GM19239 (cell line): ENCODE measurements at places on chromosomes 7 and 10.

DNA sequence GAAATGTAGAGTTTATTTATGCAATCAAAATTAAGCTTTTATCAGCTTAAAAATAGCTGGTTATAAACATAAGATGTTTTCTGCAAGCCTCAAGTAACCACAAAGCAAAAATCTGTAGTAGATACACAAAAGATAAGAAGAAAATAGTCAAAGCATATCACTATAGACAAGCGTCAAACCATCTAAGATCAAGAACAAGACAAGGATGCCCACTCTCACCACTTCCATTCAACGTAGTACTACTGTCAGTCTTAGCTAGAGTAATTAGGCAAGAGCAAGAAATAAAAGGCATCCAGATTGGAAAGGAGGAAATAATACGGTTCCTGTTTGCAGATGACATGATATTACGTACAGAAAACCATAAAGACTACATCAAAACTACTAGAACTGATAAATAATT lies 17.5 kb upstream of the CYP2E1 start:
- no peak for DNase-seq

DNA sequence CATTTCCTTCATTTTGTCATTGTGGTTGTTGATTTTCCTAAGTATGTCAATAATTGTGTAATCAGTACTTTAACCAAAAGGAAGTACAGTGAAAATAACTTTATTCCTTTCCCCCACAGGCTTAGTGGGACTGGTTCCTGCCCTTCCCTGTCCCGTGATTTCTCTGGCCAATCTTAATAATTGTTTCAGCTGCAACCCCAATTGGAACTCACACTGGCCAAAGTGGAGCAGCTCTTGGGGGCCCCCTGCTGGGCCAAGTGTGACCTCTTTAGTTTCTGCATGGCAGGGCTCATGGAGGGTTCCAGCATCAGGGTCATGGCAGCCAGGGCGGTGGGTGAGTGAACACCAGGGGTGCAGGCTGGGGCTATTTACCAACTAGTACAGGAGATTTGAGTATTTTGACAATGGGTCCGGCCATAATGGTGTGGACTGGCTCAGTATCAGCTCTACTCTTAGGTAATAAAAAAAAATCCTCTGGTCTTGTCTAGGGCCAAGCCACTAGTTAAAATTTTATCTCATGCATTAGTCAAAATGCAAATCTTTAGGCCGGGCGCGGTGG lies 31.7 kb downstream of the CYCS start:
- DNase-seq = peak; percentile 56

GRCh38 chr10:27413831-27414348 lies 90.2 kb upstream of the RAB18 start:
- DNase-seq = no peak

- no peak for DNase-seq
Observed at GRCh38 chr7:3836855-3837254, 535.8 kb downstream of the SDK1 start.

DNA sequence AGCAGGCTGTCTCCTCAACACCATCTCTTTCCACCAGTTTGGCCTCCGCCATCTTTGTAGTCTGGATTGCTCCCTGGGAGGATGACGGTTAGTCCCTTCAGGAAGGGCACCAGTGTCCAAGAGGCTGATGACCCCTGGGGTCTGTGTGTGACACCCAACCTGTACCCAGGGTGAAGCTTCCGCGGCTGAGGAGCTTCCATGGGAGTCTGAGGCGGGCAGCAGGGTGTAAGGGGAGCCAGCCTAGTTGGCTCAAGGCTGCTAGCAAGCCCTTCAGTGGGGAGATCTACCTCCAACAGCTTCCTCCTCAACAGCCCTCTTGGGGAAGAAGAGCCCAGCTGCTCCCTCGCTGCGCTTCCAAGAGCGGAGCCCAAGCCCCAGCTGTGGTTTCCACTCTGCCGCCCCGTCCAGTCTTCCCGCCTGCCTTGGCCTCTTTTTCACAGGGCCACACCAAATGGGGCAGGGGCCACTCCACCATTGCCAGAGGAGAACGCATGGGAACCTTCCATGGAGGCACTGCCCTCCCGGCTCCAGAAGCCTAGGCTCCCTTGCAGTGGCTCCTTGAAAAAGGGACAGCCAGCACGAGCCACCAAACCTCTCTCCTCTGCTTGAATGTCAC lies 57.4 kb downstream of the TMEM209 start:
- no peak for DNase-seq

- DNase-seq = peak; percentile 37
Observed at GRCh38 chr7:150451097-150451793, 815 bp downstream of the GIMAP8 start.

- DNase-seq = no peak
Observed at GRCh38 chr10:133266056-133266795, 10.4 kb downstream of the ADAM8 start.

DNA sequence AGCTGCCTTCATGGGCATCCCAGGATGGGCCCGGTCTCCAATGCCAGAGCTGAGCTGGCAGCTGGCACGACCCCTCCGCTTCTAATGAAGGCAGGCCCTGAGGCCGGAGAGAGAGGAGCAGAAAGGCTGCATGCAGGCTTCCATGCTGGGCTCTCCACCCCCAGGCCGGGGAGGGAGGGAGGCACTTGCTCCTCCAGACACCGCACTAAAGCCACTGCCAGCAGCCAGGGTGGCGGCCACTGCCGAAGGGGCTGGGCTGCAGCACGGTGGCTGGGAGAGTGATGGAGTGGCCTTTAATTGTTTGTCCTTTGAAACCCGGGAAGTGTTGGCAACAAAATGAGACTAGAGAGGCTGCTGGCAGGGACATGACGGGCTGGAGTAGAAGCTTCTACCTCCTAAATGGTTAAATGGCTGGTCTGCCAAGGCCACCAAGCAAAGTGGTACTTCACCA lies 236.5 kb downstream of the SKAP2 start:
- no peak for DNase-seq

GRCh38 chr10:53029449-53029848 lies 256.9 kb upstream of the MBL2 start:
- no peak for DNase-seq

DNA sequence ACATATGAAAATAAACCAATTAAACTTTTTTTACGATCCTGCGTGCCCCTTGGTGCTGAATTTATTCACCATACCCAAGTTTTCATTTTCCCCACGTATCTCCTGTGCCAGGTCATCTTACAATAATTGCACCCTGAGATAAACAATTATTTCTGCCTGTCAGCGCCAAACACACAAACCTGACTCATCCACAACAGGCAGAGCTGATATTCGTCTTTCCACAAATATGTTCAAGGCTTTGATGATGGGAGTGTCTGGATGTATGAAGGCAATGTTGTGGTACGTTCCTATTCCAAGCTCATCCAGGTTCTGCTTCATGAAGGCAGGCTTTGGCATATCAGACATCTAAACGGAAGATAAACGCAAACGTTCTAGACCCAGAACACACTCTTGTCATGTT lies 45.8 kb upstream of the RHEB start:
- DNase-seq = no peak

GRCh38 chr10:84368828-84369227 lies 40.4 kb downstream of the CCSER2 start:
- no peak for DNase-seq

DNA sequence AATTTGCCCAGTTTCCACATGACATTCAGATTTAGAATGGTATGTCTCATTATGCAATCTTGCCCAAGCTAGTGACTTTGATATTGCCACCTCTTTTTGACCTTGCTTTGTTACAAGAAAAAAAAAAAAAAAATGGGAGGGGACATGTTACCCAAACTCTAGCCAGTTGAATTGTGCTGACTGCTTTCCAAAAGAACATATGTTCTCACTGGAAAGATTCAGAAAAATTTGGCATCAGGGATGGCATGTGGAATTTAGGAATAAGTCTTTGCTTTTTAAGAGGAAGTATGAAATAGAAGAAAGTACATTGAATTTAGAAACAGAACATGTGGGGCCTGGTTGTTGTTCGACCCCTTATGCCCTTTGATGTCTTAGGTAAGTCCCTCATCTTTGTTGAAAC lies 846.8 kb downstream of the NRG3 start:
- DNase-seq = no peak

- DNase-seq = no peak
Observed at GRCh38 chr10:62084451-62084850, 183.0 kb downstream of the ARID5B start.

GRCh38 chr10:2962194-2962593 lies 105.2 kb upstream of the PFKP start:
- DNase-seq = no peak

GRCh38 chr7:135914346-135914745 lies 62.8 kb downstream of the MTPN start:
- no peak for DNase-seq

- no peak for DNase-seq
Observed at GRCh38 chr7:106767078-106767477, 98.0 kb upstream of the PIK3CG start.

- DNase-seq = no peak
Observed at GRCh38 chr10:25023278-25023677, 6.9 kb downstream of the THNSL1 start.

GRCh38 chr7:45140827-45141226 lies 16.8 kb upstream of the RAMP3 start:
- no peak for DNase-seq

DNA sequence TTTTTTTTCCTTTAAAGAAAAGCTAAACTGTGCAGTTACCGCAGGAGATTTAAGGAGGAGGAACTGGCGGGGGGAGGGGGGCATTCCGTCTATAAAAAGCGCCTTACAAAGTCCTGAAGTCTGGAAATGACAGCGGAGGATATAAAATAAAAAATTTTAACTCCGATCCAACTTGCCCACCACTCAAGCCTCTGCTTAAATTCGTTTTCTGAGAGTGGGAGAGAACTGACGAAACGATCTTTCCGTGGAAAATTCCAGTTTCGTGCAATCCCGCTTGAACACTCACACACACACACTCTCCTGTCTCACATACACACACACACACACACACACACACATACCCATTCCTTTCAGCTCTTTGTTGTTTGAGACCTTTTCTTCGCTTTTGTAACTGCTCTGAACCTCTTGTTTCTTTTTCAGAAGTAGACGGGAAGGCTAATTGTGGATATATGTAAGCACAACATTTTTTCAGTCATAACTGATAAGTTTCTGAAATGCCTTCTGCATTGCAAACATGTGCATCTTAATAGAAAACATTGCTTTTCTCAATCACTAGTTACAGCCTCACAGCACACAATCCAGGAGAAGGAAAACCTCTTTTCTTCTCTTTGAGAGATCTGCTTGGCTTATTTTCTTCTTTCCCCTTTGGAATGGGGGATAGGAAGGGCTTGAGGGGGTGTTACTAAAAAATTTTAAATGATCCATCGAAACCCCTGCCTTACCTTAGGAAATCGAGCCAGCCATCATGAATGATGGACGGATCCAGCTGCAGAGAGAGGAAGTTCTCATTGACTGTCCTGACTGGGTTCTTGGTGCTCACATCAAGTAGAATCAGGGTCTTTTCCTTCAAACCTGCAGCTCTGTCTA lies 628 bp downstream of the HPSE2 start:
- no peak for DNase-seq

GRCh38 chr7:130560972-130561371 lies 69.1 kb downstream of the MEST start:
- DNase-seq = peak; percentile 36

- DNase-seq = no peak
Observed at GRCh38 chr10:12109286-12109685, 20.2 kb upstream of the SEC61A2 start.

GRCh38 chr7:16810573-16810972 lies 5.8 kb upstream of the AGR2 start:
- no peak for DNase-seq

DNA sequence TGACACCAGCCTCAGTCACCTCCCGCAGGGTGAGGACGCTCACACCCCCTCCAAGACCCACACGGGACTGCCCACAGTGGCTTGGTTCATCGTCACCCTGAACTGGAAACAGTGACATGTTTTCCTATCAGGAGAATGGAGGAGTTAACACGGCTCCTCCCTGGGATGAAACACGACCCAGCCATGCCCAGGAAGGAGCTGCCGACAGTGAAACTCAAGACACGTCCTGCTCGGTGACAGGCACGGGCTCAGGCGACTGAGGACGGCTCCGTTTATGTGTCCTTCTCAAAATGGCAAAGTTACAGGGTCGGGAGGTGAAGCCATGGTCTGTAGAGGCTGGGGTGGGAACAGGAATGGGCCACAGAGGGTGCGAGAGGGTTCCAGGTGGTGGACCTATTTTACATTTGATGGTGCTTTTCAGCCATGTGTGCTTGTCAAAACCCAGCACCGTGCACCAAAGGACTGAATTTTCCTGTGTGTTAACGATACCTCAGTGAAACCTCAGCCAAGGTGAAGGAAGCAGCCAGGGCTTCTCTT lies 272.4 kb downstream of the ADARB2 start:
- DNase-seq = no peak

DNA sequence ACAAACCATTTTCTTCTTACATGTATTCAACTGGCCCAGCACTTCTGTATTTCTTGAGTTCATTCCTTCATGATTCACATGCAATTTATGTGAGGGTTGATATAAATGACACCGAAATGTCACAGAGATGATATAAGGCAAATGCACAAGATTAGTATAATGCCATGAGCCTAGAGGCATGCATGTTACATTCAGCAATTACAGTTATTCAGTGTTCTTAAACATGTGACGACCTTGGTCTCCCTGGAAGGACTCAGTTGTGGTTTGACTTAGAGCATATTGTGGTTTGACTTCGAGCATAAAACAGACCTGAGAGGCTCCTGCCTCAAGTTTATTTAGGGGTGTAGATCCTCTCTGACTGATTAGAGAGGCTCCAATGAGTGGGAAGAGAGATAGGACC lies 752.1 kb upstream of the POM121L12 start:
- no peak for DNase-seq

- no peak for DNase-seq
Observed at GRCh38 chr7:33910756-33911155, 5.4 kb downstream of the BMPER start.
